ENCODE measurements at places on chromosomes 1 and 21.

- no peak for DNase-seq
Observed at GRCh38 chr1:93692026-93692425, 10.4 kb upstream of the BCAR3 start.

GRCh38 chr1:84928979-84929378 is 36.0 kb upstream of the LPAR3 start:
- DNase-seq = no peak

GRCh38 chr21:20276954-20277353 is 721.3 kb upstream of the NCAM2 start:
- DNase-seq = no peak

DNA sequence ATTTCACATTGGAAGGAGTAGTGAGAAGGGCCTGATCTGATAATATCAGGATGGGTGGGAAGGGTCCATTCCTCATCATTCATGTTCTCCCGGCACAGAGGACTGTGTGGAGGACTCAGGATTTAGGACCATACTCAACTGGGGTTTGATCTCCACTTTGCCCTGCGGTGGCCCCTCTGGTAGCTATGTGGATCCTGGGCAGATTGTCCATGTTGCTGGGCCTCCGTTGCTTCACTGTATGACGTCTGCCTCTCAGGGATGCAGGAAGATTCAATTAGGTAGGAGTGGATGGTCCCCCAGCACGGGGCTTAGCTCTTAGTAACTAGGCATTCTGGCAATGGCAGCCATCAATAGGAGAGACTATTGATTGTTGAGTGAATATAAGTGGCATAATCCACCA is 2.3 kb downstream of the ETS2 start:
- no peak for DNase-seq

GRCh38 chr1:232704256-232704655 is 74.3 kb upstream of the SIPA1L2 start:
- no peak for DNase-seq
